Left forelimb (tissue), 1 donor: ENCODE measurements at places on chromosomes 2 and 18.

DNA sequence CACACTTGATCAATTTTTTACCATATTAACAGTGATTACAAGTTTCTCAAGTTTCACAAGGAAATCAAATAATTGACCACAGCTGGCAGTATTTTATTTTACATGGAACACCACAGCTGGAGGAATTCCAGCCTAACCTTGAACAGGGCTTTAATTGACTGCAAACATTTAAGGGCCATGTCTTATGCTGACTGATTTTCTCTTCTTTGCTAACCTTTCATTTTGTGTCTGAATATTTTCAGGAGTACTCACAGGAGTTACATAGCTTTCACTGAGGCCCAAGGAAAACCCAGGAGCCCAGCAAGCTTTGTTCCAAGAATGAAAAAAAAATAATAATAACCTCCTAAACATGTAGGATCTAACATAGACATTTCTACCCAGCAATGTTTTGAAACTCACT, 49.6 kb downstream of the FRZB start:
- DNase-seq: no peak

GRCh38 chr18:8726963-8727705, 21.8 kb downstream of the MTCL1 start:
- no peak for DNase-seq

DNA sequence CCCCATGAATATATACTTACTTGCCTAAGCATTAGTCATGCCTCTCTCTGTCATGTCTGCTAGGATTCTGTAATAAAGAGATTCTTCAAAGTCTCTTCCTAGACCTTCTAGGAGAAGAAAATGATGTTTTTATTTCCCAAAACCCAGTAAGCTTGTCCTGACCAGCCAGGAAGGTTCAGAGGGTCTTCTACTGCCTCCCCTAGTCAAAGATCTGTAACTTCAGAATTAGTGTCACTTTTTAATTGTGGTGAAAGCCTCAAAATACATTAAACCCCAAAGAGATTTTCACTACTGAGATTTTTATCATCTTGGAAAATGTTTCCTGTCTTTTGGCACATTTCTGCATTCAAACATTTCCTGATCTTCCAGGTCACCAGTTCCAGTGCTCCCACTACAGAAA, 232.9 kb upstream of the STK17B start:
- no peak for DNase-seq

- peak; percentile 34 for DNase-seq
These were observed 171.8 kb upstream of the SPRED2 start for GRCh38 chr2:65604246-65604645.

DNA sequence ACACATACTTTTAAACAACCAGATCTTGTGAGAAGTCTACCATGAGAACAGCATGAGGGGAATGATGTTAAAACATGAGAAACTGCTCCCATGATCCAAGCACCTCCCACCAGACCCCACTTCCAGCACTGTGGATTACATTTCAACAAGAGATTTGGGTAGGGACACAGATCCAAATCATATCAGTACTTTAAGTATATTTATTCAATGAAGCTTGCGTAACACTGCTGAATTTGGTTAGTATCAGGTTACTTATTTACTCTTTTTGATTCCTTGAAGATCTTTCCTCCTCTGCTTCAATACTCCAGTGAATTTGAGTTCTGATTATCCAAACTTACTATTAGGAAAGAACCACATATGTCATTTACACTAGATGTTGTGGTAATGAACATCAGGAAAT, 418.6 kb downstream of the PIK3C3 start:
- DNase-seq: no peak

GRCh38 chr2:173407646-173408045, 53.0 kb downstream of the CDCA7 start:
- DNase-seq: no peak

DNA sequence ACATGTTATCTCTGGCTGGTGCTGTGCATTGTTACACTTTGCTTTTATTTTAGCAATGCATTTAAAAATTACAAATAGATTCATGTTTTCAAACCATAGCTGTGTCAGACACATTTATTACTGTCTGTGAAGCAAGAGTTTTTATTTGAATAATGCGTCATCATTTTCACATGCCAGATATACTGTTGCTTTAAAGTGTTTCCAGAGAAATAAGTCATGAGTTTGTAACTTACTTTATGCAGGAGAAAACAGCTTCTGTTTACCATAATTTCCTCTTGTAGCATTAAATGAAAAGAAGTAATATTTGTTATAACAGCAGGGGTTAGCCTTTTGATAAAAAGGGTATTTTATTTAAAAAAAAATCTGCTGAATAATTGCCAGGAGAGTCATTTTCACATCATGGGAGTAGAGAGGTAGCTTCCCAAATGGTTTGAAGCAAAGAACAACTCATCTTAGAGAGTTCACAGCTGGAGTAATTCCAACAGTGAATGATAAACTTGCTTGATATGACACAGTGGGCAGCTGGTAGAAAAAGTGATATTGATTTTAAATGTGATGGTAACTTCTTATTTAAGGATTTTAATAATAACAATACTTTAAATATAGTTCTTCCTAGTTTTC, 1274.5 kb upstream of the CRIM1 start:
- DNase-seq: no peak

- peak; percentile 59 for DNase-seq
These were observed 136.4 kb upstream of the GPC1 start for GRCh38 chr2:240298803-240299709.

DNA sequence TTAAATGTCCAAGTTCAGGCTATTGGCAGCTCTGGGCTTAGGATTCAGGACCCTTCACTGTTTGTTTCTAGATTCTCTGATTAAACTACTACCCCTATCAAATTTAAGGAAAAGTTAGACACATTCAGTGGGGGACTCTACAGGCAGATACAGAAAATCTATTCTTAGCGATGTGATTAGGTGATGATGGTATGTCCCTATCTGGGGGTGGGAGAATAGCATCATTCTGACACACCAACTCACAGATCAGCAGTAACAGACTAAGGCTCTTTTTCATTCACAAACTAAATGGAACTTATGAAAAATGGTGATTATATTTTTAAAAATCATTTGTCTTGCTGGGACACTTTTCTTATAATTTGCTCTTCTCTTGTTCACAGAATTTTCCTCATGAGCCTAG, 232.9 kb upstream of the CDH2 start:
- no peak for DNase-seq

DNA sequence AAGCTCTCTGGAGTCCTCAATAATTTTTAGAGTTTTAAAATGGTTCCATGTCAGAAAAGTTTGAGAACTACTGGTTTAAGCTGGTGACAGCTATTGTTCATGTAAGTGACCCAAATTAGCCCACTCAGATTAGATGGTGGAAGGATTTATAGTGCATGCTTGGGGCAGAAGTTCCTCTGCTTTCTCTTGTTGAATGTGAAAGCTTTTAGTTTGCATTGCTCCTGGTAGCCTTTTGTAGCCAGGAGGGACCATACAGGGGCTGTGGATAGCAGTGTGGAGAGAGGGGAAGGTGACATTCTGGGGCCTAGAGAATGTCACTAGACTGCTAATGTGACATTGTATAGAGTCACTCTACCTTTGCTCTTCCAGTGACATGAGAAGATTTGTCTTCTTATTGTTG, 40.3 kb upstream of the IGFBP5 start:
- DNase-seq: no peak

DNA sequence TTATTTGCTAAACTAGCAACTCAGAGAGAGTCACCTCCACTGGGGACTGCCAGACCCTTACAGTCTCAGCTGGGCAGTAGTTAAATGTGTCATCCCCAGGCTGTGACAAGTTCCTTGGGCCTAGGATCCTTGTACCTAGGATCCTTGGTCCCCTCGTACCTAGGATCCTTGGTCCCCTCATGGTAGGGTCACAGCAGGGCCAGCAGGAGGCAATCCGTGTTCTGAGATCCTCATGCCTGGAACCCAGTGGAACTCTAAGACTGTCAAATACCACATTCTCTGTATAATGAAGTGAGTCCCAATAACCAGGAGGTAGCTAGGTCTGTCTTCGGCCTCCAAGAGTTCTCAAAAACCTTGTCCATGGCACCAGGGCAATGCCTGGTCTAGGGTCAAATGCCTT, 60.8 kb downstream of the LYPD6B start:
- no peak for DNase-seq

DNA sequence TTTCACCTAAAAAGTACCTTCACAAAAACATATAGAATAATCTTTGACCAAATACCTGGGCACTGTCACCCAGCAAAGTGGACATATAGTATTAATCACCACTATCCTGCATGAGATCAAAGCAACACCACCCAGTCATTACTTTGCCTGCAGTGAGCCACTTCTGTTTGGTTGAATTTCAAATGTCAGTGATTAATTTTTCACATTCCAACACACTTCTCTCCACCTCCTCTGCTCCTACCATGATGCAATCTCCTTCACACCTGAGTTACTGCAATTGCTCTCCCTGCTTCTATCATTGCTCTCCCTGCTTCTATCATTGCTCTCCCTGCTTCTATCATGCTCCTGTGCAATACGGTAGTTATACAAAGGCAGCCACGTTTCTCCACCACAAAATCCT, 106.1 kb upstream of the NETO1 start:
- no peak for DNase-seq

DNA sequence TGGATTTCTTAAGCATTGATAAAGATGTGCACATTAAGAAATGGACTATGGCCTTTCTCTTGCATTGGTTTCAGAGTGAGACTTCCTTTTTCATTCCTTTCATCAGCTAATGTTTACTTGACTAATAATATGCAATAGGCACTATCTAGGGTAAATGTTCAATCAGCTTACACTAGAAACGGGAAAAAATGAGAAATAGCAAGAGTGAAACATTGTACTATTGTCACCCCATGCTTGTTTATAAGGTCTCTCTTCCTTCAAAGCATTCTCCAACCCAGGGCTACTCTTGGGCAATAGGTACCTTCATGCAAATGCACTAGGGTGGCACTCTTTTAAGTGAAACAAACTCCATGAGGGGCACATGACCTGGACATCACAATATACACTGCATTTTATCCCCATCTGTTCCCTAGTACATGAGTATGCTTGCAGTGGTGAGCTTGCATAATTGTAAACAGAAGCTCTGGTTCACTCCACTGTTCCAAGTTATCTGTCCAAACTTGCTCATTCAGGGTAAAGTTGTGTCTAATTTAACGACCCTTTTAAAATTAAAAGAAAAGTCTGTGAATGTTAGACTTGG, 402.3 kb downstream of the ERBB4 start:
- no peak for DNase-seq

DNA sequence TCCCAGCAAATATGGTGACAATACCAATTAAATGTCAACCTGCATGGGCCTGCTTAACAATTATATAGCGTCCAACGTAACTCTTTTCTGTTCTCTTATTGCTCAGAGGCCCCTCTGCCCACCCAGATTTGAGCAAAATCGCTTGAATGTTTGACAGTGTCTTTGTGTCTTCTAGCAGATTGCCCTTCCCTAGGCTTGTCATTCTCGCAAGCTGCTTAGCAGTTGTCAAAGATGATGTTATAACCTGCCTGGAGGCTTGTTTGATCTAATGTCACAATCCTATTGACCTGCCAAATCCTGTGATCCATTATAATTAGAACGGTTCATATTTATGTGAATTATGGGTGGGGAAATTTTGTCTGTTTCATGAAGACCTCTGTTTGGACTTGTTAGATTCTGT, 108.8 kb downstream of the FARSB start:
- no peak for DNase-seq

DNA sequence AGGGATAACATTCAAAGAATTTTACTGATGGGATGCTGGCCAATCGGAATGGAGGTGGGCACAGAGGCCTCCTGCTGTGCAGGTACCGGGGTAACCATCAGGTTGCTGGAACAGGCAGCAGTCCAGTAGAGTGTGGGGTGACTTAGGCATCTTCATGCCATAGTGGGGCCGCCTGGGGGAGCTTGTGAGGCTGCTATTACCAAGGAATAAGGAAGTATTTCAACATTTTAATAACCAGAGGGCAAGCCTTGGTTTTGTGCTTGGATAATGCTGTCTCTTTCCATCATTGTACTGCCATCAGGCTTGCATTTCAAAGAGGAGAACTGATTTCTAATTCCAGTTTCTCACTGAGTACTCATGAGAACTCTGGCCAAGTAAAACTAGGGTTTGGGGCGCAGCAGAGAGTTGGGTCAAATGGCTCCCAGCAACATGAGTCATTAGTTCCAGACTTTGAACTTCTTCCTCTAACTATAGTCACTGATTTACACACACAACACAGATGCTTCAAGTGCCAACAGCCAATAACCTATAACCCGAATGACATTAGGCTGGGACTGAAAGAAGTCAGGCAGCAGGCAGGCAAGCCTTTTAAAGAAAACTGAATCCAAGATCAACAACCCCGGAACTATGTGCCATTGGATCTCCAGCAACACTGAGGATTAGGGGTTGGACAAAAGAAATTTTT, 56.1 kb upstream of the FHL2 start:
- no peak for DNase-seq

DNA sequence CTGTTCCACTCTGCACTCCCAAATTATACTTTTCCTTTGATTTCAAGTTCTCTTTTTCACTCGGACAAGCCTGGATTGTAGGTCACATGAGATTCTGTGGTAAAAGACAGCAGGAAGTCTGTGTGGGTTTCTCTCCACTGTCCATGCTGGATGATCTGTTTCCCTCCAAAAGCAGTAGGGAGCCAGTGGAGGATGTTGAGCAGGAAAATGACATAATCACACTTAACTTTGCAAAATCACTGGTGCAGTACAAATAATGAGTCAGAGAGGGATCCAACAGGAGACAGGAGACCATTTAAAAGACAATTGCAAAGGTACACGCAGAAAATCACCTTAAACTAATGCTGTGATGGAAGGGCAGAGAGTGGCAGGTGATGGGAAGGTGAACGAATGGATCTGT, 301.3 kb downstream of the ZNF407 start:
- no peak for DNase-seq

GRCh38 chr2:201151127-201151981, 31.6 kb upstream of the CASP10 start:
- no peak for DNase-seq

- no peak for DNase-seq
These were observed 100.7 kb downstream of the MYT1L start for GRCh38 chr2:2230433-2230817.

DNA sequence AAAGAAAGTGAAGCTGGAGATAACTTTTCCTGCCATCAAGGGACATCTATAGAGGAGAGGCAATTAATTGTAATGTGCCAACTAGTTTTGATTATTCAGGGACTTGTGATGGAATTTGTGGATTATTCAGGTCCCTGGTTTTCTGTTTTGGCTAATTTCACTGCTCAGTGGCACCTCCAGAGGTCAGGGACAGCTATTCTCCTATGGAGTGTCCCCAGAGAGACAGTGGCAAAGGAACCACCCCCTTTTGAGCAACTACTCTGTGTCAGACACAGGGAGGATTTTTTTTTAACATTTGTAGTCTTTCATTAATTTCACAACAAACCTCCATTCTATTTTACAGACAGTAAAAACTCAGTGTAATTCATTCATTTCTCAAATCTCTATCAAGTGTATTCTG, 206.0 kb upstream of the SPRED2 start:
- DNase-seq: no peak

DNA sequence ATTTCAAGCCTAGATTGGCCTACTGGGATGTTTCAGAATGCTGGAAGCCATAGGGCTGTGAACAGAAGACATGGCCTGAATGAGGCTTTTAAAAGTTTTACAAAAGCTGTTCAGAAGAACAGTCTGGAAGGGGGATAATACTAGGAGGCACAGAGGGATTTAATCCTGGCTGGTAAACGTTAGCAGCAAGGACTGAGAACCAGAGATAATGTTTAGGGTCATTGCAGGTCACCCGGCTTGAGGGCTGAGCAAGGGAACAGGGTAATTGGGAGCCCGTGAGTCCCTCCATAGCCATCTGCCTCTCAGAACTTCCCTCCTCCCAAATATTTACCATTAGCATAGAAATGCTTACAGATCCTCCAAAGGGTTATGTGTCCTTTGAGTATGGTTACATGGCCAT, 765.4 kb downstream of the TMEM182 start:
- DNase-seq: no peak
